ENCODE measurements at places on chromosomes 1 and 21.

GRCh38 chr21:37869661-37870060 lies 46.6 kb downstream of the KCNJ6 start:
- DNase-seq, result no peak

DNA sequence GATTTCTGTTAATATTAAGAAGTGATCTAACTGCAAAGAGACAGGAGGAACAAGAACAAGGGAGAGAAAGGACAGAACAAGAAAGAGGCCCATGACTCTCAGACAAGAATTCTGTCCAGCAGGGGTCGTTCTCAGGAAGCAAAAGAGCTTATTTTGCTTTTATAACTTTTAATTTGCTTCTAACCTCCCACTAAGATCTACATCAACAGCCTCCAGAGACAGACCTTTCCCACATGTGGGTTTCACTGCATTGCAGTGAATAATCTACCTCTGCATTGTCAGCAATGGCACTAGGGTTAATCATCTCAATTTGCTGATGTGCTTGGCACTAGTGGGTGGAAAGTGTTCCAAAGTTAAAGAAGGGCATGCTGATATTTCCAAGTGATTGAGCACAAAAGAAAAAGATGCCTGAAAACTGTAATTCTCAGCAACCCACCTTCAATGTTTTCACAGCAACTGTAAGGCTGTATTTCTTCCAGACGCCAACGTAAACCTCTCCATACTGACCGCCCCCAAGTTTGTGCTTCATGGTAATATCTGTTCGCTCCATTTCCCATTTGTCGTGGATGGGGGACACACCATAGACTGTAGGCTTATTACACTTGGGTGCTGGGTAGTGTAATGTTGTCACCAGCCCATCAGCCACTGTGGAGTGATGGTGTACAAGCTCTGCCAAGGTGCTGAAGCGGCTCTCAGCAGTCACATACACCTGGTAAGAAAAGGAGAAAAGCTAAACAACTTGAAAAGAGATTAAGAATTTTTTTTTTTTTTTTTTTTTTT lies 39.5 kb downstream of the TOR3A start:
- DNase-seq, result no peak

DNA sequence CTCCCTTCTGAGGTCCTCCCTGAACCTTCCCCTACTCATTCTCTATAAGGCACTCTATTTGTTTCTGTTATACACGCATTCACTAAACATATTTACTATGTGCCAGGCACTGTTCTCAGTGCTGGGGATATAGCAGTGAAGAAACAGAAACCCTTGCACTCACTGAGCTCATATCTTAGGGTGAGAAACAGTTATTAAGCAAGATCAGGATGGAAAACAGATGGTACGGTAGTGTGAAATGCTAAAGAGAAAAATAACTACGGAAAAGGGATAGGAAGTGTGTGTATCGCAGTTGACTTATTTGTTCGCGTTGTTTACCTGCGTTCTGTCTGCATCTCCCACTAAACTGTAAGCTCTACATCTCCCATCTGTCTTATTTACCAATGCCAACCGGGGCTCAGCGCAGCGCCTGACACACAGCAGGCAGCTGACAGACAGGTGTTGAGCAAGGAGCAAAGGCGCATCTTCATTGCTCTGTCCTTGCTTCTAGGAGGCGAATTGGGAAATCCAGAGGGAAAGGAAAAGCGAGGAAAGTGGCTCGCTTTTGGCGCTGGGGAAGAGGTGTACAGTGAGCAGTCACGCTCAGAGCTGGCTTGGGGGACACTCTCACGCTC lies 572 bp downstream of the CYB5RL start:
- no peak for DNase-seq

- no peak for DNase-seq
These were observed 1047.1 kb upstream of the ADGRL4 start for GRCh38 chr1:80053613-80054012.

DNA sequence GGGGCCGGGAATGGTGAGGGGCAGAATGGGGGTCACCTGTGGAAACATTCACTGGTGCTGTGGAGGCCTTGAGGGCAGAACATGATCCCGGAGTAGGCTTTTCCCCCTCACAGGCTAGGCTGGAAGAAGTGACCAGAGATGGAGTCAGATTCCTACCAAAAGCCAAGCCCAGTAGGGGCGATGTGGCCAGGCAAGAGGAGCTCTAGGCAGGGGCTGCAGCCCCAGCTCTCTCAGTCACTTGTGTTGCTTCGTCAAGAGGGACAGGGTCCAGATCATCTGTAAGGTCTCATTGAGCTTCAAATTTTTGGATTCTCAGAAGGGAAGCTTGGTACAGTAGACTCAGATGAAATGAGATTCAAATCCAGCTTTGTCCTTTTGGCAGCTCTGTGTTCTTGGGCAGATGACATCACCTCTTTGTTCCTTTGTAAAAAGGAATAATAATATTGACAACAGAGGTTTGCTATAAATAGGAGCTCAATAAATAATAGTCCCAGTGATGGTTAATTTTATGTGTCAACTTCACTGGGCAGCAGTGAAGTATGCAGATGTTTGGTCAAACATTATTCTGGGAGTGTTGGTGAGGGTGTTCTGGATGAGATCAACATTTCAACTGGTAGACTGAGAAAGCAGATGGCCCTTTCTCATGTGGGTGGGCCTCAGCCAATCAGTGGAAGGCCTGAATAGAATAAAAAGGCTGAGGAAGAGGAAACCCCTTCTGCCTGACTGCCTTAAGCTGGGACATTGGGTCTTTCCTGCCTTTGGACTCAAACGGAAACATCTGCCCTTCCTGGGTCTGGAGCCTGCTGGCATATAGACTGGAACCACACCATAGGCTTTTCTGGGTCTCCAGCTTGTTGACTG lies 324.7 kb upstream of the USP24 start:
- no peak for DNase-seq

- peak; percentile 68 for DNase-seq
These were observed 44.2 kb downstream of the ELK4 start for GRCh38 chr1:205587581-205587980.

All from suprapubic skin (tissue), 4 donors.